COLO829 (cell line): ENCODE measurements at places on chromosomes 13 and 19.

DNA sequence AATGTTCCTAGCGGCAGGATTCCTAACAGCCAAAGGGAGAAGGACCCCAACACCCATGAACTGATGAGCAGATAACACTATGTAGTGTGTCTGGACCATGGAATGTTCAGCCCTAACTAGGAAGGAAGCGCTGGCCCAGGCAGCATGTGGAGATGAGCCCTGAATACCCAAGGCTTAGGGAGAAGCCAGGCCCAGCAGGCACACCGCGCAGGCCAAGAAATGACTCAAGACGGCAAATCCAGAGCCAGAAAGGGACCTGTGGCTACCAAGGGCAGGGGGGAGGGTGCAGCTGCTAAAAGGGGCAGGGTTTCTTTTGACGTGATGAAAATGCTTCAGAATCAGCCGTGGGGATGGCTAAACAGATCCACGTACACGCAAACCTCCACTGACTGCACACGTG, 20.7 kb upstream of the TINCR start:
- no peak for DNase-seq

GRCh38 chr13:40432018-40432978, 234.1 kb downstream of the FOXO1 start:
- DNase-seq, result no peak

- no peak for DNase-seq
These were observed 208.2 kb downstream of the ITGBL1 start for GRCh38 chr13:101660711-101661110.

DNA sequence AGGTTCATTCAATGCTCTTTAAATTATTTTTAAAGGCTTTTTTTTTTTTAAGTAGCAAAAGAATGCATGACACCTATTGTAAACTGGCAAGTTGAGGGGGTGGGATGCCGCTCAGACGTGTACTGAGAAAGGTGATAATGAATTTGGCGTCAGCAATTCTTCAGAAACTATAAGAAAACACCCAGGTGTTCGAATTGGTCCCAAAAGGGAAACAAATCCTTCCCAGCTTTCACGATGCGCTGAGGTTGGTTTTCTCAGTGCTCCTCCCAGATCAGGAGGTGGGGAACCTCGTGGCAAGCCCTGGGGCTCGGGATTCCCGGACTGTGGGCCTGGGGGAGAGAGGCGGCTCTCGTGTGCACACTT, 543 bp upstream of the FAM124A start:
- no peak for DNase-seq

- peak; percentile 58 for DNase-seq
These were observed 133.9 kb downstream of the KL start for GRCh38 chr13:33150126-33150525.

GRCh38 chr13:27833206-27833605, 40.9 kb downstream of the GSX1 start:
- no peak for DNase-seq

GRCh38 chr13:76991432-76991795, 467 bp upstream of the CLN5 start:
- DNase-seq, result no peak

- no peak for DNase-seq
These were observed 27.9 kb downstream of the UGGT2 start for GRCh38 chr13:96025283-96025682.

- DNase-seq, result no peak
These were observed 76.4 kb downstream of the SPACA7 start for GRCh38 chr13:112452380-112453206.

- no peak for DNase-seq
These were observed 9.3 kb upstream of the COG6 start for GRCh38 chr13:39646122-39646521.

GRCh38 chr19:18488838-18489626, 32.8 kb downstream of the ELL start:
- no peak for DNase-seq

DNA sequence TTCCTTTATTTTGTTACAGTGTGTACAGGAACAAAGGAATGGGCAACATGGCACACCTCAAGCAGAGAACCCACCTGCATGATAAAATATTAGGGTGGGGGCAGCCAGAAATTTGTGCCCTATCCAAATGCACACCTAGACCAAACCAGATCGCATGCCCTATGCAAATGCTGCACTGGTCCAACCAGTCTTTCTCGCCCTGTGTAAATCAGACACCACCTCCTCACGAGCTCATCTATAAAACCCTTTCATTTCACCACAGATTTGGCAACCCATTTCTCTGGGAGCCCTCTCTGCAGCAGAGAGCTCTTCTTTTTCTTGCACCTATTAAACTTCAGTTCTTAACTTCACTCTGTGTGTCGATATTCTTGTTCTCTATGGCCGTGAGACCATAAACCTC, 1559.2 kb downstream of the SLITRK1 start:
- DNase-seq, result no peak

DNA sequence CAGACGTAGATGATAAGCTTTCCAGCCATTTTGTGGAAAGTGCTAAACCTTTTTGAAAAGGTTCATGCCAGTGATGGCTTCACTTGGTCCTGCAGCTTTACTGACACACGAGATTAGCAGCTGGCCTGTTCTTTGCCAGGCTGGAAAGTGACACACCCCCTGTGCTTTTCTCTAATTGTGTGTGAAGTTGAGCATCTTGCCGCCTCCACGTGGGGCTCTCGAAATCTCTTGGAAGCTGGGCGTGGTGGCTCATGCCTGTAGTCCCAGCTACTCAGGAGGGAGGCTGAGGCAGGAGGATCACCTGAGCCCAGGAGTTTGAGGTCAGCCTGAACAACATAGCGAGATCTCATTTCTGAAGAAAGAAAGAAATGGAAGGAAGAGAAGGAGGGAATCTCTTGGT, 25.3 kb upstream of the EHD2 start:
- no peak for DNase-seq

- DNase-seq, result no peak
These were observed 38.8 kb downstream of the ARHGEF7 start for GRCh38 chr13:111153977-111154332.

DNA sequence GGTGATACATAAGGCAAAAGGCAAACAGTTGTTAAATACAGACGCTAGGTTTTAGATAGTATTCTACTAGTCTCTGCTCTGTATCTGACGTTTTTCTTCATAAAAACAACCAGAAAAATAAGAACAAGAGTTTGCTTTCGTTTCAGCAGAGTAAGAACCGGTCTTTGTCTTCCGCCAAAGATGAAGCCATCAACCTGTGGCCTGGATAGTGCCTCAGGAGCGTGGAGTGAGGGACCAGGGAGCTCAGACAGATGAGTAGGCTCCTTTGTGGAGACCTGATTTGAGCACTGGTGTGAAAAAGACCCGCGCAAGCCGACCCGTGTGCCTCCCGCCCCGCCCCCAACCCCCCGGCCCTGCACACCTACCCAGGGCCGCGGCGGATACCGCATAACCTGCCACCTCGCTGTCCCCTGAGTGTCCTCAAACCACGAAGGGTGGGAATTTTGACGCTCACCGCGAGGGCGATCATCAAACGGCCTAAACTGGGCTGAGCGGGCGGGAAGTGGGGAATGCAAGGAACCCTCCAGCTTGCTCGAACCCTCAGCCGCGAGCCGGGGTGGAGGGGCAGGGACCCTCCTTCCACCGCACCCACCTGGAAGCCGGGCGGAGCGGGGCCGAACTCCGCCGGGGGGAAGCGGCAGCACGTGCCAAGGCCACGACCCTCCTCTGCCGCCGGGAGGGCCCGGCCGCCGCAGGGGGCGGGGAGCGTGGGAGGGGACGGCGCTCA, 866 bp upstream of the LMO7 start:
- DNase-seq, result no peak

DNA sequence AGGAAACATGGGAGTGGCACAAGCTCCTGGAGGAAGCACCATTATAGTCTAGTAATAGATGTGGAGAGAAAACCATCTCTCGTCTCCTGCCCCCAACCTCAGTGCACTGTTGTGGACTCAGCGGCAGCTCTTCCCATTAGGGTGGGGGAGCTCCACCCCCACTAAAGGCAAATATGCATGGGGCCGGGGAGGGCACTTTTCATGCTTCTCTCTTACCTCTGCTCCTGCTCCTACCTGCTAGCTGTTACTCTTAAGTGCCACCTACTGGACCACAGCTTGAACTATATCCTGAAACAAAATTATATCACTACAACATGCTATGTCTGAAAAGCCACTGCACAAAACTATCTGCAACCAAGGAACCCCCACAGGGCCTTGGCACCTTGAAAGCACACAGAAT, 112.6 kb upstream of the DACH1 start:
- DNase-seq, result no peak

- no peak for DNase-seq
These were observed 289.2 kb downstream of the ATP8A2 start for GRCh38 chr13:25660996-25661395.

GRCh38 chr19:42177686-42178019, 39.8 kb downstream of the DEDD2 start:
- DNase-seq, result no peak
